ENCODE measurements at places on chromosomes 5 and 9. TPM values are rescaled to one million over a fixed set of nuclear protein-coding genes. Genes with fewer than 3 reads are reported as not detected.
A peak's percentile ranks its signal among the peaks of the same experiment; 100 is the strongest.

GRCh38 chr5:36651761-36652685 is 45.6 kb downstream of the SLC1A3 start:
- H3K4me1 ChIP-seq = peaks cover 39% of the 10 kb centered on the region
- H3K27me3 ChIP-seq = no peaks in the 10 kb centered on the region
- no peak overlapping the region for H3K4me3 ChIP-seq

DNA sequence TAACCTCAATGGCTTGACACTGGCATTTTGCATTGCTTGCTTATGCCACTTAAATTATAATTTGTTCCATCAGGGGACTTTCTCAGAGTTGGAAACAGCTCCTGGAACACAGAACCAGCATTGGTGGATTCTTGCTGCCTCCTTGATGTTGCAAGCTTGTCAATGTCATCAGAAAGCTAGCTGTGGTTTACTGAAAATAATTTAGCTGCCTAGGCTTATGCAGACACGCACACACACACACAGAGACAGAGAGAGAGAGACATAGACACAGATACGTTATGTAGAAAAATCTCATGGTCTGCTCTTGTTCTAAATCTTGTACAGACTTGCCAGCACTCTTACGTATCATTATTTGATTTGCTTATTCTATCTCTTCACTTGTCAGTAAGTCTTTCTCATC is 78.0 kb downstream of the HMHB1 start:
- H3K4me3 ChIP-seq = no peak overlapping the region
- no peak overlapping the region for H3K27ac ChIP-seq
- no peak for DNase-seq
- H3K36me3 ChIP-seq = no peaks in the 10 kb centered on the region
- H3K27me3 ChIP-seq = no peaks in the 10 kb centered on the region
- H3K4me1 ChIP-seq = peaks cover 16% of the 10 kb centered on the region

DNA sequence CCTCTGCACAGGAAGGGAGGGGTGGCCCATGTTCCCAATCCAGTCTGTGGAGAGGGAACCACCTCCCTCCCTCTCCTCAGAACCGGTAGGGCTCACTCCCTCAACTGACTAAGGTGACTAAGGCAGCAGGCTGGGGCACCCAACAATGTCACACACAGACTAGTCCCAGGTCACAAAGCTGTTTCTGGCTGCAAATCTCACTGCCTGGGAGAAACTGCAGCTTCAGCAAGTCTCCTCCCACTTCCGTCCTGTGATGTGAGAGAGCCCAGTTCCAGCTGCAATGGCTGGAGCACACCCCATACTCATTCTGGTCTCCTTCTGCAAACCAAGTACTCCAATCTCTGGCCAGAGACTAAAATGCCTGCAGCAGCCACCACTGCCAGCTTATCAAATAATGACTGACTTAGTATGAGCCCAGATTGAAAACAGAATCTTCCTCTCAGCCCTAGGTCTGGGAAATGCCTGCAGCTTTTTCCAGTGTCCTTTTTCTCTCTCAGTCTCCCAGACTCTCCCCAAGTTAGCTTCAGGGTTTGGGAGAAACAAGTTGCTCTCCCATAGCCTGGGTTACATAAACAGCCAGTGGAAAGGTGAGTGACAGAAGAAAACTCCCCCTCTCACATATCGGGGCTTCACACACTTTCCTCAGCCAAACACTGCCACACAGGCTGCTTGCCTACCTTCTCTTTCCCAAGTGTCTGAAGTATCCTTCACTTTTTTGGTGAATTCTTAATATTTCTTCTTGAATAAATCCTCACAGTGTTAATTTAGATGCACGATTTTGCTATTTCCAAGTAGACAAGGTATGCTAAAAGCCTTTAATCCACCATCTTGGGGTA is 247.4 kb upstream of the RASA1 start:
- no peak overlapping the region for H3K4me3 ChIP-seq
- H3K27me3 ChIP-seq = no peaks in the 10 kb centered on the region
- DNase-seq = peak; percentile 81
- no peak overlapping the region for H3K27ac ChIP-seq

GRCh38 chr5:107456281-107456715 is 214.4 kb downstream of the EFNA5 start:
- H3K36me3 ChIP-seq = no peaks in the 10 kb centered on the region
- H3K4me3 ChIP-seq = no peak overlapping the region
- no peak for DNase-seq
- H3K27me3 ChIP-seq = no peaks in the 10 kb centered on the region
- H3K4me1 ChIP-seq = peaks cover 23% of the 10 kb centered on the region

Gene SOHLH1
- not detected for total RNA-seq

DNA sequence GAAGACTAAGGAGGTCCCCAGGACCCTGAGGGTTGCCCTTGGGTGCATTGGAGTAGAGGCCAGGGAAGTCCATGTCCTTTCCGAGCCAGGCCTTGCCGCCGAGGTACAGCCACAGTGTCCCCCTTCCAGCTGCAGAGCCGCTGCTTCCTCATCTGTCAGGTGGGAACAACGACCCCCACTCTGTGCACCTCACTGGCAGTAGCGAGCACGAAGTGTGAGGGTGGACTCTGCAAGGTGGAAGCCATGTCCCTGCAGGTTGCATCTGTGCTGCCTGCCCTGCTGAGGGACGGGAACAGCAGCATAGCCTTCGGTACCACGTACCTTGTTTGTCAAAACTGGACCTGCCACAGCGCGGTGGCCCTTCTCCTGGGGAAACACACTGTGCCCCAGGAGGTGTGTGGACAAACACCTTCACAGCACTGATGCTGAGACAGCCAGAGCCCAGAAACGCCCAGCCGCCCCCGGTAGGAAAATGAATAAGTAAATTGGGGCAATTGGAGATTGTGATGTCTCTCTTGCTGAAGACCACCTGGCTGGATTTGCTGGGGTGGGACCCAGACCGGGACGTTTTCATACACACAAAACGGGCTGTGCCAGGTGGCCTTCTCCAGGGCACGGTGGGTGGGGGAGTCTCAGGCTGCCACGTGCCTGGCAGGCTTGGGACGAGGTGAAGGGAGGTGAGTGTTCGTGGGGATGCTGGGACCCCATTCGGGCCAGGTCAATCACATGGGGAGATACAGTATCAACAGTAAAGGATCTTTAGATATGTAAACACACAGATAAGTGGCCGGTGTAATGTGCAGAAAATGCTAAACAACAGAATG is 157.3 kb downstream of the RXRA start:
- H3K27me3 ChIP-seq = no peaks in the 10 kb centered on the region
- no peak overlapping the region for H3K4me3 ChIP-seq
- no peak overlapping the region for H3K27ac ChIP-seq
- peaks cover 2% of the 10 kb centered on the region for H3K4me1 ChIP-seq

GRCh38 chr5:55096182-55096581 is 6.3 kb upstream of the GZMA start:
- H3K4me1 ChIP-seq = no peaks in the 10 kb centered on the region
- H3K4me3 ChIP-seq = no peak overlapping the region
- no peaks in the 10 kb centered on the region for H3K36me3 ChIP-seq
- DNase-seq = no peak
- no peak overlapping the region for H3K27ac ChIP-seq

DNA sequence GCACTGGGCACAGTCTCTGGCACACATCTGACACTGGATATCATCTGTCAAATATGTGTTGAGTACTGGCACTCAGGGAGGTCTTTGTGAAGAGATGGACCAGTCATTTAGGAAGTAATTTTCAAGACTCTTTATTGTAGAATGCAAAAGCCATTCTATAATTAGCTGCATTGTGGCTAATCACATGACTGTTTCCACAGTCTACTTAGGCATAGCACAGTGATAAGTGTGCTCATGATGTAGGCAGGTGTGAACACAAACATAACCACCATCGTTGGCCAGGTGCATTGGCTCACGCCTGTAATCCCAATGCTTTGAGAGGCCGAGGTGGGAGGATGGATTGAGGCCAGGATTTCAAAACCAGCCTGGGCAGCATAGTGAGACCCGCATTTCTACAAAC is 62.2 kb downstream of the CFAP77 start:
- no peaks in the 10 kb centered on the region for H3K4me1 ChIP-seq
- no peak overlapping the region for H3K4me3 ChIP-seq
- no peak for DNase-seq
- no peak overlapping the region for H3K27ac ChIP-seq
- H3K27me3 ChIP-seq = no peaks in the 10 kb centered on the region
- H3K36me3 ChIP-seq = no peaks in the 10 kb centered on the region

DNA sequence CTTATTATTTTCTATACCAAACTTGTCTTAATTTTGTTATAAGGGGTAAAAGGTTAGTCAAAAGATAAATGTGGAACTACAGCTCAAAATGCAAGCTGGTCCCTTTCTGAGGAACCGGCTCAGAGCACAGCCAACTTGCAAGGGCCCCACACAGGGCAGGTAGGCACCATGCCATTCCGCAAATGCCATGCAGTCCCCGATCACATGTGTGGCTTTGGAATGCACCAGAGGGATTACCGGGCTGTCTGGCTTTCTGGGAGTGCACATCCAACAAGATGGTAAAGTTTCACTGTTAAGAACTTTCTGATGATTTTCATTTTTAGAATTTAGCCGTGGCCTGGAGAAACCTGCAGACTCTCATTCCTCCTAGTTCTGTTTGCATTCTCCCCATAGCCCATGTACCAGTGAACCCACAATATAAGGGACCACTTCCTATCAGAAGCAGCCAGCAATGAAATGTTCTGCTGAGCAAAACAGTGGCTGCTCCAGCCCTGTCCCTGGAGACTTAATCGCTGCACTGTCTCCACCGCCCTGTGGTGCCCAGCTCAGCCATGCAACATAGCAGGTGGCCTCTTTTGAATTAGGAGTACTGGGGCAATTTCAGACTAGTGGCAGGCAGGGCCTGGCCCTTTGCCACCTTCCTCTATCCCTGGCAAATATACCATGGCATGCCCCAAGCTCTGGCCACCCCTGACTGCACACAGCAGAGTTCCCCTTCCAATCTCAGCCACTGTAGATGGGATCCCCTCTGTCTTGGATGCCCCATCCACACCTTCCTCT is 11.4 kb downstream of the SHB start:
- H3K27me3 ChIP-seq = no peaks in the 10 kb centered on the region
- no peak for DNase-seq
- peaks cover 31% of the 10 kb centered on the region for H3K4me1 ChIP-seq
- H3K27ac ChIP-seq = no peak overlapping the region

Gene IRX2
- 60.8 TPM for total RNA-seq

DNA sequence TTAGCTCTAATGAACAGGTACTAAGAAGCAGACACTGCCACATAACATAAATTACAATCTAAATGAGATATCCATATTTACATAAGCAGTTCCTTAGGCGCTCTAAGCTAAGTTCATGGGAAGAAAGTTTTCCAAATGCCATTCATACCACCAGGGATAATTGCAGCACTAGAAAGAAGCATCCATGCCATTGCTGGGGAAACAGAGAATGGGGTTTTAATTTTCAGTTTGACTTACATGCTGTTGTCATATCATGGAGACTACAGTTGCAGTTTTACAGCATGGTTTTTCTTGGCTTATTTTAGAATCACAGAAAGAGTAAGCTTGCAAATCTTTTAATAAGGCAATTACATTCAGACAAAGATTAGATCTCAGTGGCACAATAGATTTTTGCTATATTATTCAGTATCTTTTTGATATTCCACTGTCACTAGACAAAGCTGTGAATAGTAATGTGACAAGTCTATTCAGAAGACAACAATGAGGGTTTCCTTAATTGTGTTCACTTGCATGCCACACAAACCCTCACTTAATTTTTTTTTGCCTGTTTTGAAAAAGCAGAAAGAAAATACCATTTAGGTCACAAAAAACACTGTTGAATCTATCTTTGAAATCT is 108.4 kb upstream of the ELAVL2 start:
- H3K27me3 ChIP-seq = no peaks in the 10 kb centered on the region
- no peak for DNase-seq
- H3K36me3 ChIP-seq = no peaks in the 10 kb centered on the region

Gene IFNB1
- not detected for total RNA-seq

- no peak overlapping the region for H3K27ac ChIP-seq
- H3K36me3 ChIP-seq = no peaks in the 10 kb centered on the region
- DNase-seq = no peak
- no peak overlapping the region for H3K4me3 ChIP-seq
- no peaks in the 10 kb centered on the region for H3K4me1 ChIP-seq
Measured at GRCh38 chr9:104448036-104448435, 56.0 kb upstream of the OR13F1 start.

DNA sequence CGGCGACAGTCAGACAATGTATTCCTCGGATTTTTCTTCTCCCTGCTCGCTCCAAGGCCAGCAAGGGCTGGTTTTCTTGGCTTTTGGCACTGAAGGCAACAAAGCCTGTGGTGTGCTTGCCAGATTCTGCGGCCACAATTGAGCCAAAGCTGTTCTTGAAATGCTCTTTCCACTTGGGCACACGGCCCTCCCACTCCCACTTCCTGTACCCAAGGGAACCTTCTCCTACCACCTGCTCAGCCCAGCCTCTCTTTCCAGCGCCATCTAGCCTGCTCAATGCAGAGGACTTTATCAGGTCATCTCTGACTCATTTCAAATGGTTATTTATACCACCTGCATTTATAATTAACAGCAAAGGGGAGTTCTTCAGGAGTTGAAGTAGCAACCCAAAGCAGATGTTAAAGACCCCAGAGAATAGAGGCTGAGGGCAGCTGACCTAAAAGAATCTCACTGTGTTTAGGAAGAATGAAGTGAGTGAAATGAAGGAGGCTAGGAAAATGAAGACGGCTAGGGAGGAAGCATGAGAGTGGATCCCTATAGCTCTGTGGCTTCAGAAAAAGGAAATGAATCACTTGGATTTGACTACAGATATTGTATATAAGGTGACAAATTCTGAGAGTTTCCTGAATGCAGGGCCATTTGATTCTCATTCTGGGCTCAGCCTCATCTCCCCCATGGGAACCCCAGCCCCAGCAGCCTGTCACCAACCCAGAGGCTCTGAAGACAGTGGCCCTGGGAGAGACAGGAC is 439.0 kb downstream of the ENC1 start:
- no peaks in the 10 kb centered on the region for H3K27me3 ChIP-seq
- no peak overlapping the region for H3K27ac ChIP-seq
- H3K4me1 ChIP-seq = peaks cover 10% of the 10 kb centered on the region
- DNase-seq = no peak

- H3K27ac ChIP-seq = no peak overlapping the region
- H3K27me3 ChIP-seq = no peaks in the 10 kb centered on the region
- no peaks in the 10 kb centered on the region for H3K36me3 ChIP-seq
- H3K4me3 ChIP-seq = no peak overlapping the region
- DNase-seq = no peak
Measured at GRCh38 chr5:138663561-138663960, 88.4 kb upstream of the HSPA9 start.

DNA sequence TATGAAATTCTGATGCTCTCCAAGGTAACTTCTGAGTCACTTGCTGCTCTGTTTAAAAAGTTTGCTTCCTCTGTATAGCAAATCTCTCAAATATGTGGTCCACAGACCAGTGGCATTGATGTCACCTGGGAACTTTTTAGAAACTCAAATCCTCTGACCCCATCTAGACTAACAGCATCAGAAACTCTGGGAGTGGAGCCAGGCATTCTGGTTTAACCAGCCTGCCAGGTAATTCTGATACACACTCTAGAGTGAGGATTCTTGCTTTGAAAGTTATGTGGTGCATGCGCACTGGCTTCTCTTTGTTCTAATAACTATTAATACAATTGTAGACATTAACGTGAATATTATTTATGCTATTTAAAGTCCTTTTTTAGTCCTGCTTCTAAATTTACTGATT is 298.1 kb downstream of the SLF1 start:
- H3K27me3 ChIP-seq = no peaks in the 10 kb centered on the region
- no peaks in the 10 kb centered on the region for H3K4me1 ChIP-seq
- peak; percentile 69 for DNase-seq
- H3K4me3 ChIP-seq = no peak overlapping the region

GRCh38 chr9:16680541-16680940 is 189.9 kb downstream of the BNC2 start:
- DNase-seq = no peak
- H3K4me1 ChIP-seq = no peaks in the 10 kb centered on the region
- no peak overlapping the region for H3K4me3 ChIP-seq
- H3K36me3 ChIP-seq = no peaks in the 10 kb centered on the region
- H3K27me3 ChIP-seq = no peaks in the 10 kb centered on the region

Gene TAS2R1
- total RNA-seq = 0.85 TPM

Gene PRR7
- total RNA-seq = 2.9 TPM

Gene ANKRD33B
- total RNA-seq = 6.3 TPM

Gene PTCH1
- 19.4 TPM for total RNA-seq

All from lung (tissue), 17 donors.